Iris pigment epithelial cell (primary cell): ENCODE measurements at places on chromosomes 5 and 9.

DNA sequence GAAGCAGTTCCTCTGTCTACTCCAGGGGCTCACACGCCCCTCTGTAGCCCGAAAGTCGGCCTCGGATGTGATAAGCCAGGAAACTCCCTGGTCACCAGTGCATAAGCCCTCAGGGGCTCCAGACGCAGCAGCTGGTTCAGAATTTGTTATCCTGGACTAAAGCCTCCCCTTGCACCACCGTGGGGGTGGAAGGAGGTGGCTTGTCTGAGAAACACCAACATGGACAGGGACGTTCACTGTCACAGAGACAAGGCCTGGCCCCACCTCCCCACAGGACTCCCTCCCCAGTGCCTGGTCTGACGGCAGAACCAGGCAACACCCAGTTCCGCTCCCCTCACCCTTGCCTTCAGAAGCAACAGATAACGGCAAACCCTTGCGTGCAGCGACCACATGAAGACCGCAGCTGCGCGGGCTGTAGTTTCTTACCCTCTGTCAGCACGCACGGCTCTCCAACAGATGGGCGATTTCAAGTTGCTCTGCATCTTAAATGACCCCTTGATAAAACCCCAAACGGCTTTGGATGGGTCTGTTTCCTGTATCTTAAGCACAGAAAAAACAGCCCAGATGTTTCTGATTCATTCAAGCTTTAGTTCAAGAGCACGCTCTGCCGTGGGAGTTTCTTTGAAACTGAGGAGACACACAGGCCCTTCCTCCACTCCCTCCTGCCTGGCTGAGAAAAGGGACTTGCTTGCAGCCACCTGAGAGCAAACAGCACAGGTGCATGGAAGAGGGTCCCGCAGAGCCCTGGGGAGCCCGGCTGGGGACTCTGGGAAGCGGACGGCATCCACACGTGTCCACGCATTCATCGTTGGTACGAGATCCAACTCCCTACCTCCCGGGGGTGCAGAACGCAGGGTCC lies 44.7 kb upstream of the NKD2 start:
- peak; percentile 31 for DNase-seq

GRCh38 chr5:133736512-133736911 lies 124.2 kb upstream of the FSTL4 start:
- no peak for DNase-seq

- peak; percentile 67 for DNase-seq
Measured at GRCh38 chr9:129783516-129784361, 19.2 kb upstream of the TOR1B start.

GRCh38 chr9:104923740-104924139 lies 4.2 kb downstream of the ABCA1 start:
- DNase-seq: no peak

DNA sequence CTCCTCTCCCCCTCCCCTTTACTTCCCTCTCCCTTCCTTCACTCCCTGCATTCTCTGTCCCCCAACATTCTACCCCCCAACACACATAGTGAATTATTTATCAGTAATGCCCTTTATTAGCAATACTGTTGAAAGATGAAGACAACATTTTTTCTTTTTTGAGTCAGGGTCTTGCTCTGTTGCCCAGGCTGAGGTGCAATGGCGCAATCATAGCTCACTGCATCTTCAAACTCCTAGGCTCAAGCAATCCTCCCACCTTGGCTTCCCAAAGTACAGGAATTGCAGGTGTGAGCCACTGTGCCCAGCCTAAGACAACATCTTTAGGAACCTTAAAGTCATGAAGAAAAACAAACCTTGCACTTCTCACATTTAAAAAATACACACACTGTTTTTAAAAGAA lies 130.6 kb downstream of the ZNF462 start:
- DNase-seq: no peak

GRCh38 chr5:144281784-144282183 lies 111.1 kb downstream of the KCTD16 start:
- peak; percentile 6 for DNase-seq

GRCh38 chr9:131500377-131500776 lies 2.3 kb upstream of the POMT1 start:
- DNase-seq: no peak

DNA sequence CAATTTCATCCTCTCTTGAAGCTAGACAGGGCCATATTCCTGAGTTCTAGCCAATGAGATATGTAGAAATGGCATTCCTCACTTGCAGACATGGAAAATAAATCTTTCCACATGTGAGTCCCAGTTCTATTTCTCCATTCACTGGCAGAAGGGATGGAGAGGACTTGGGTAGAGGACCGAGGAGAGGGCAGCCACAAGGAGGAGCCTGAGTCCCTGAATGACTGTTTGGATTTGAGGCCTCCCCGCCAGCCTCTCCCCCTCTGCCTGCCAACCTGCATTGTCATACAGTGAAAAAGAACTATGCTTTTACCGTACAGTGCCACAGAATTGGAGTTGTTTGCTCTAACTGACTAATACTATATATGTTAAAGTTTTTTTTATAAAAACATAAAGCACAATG lies 583.0 kb upstream of the WWC1 start:
- DNase-seq: no peak

DNA sequence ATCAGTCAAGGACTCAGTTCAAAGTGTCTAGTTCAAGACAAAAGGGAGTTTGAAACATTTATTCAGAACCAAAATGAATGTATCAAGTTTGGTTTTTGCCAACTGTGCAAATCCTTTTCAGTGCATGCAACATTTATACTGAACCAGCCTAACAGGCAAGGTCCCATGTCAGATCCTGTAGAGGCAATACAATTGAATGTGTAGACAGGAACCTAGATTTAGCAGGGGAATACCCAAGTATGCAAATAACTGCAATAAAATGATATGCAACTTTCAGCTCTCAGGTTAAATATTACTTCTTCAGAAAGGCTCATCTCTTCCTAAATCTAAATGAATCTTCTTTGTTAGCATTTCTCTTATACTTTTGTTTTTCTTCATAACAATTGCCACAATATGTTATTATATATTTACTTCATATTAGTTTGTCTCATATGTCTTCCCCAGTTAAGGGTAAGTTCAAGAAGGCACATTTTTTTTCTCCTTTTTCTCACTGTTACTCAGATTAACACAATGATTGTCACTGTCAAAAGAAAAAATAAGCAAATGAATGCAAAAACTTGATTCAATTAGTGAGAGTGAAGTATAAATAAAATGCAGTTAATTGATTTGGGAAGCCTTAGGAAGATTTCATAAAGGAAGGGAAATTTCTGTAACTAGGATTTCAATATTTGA lies 163.9 kb upstream of the RASA1 start:
- DNase-seq: no peak

DNA sequence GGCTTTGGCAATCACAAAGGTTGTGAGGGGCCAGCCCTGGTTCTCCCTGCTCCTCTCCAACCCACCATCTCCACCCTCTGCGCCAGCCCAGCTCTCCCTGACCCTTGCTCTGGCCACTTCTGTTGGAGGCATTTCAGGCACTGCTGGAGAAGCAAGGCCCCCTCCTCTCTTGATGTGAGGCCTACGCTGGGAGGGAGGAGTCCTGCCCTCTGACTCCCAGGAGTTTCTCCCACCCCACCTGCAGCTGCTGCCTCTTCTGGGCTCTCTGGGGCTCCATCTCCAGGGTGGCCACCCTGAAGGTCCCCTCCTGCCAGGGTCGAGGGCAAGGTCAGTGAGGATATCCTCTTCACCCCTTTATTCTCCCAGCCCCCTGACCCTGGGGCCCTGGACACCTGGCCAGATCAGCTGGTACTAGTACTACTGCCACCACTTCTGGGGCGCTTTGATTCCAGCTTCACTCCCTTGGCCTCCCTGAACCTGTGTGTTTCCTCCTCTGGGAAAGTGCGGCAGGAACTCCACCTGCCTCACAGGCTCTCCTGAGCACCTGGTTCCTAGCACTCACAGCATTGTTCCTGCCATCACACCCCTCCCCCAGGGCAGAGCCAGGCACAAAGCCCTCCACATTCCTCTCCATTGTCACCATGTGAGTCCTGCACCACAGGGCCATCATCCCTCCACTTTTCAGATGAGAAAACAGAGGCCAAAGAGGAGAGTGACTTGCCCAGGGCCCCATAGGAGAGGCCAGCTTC lies 23.8 kb upstream of the TDRD7 start:
- no peak for DNase-seq

- DNase-seq: no peak
Measured at GRCh38 chr5:77181596-77182304, 28.7 kb upstream of the PDE8B start.

DNA sequence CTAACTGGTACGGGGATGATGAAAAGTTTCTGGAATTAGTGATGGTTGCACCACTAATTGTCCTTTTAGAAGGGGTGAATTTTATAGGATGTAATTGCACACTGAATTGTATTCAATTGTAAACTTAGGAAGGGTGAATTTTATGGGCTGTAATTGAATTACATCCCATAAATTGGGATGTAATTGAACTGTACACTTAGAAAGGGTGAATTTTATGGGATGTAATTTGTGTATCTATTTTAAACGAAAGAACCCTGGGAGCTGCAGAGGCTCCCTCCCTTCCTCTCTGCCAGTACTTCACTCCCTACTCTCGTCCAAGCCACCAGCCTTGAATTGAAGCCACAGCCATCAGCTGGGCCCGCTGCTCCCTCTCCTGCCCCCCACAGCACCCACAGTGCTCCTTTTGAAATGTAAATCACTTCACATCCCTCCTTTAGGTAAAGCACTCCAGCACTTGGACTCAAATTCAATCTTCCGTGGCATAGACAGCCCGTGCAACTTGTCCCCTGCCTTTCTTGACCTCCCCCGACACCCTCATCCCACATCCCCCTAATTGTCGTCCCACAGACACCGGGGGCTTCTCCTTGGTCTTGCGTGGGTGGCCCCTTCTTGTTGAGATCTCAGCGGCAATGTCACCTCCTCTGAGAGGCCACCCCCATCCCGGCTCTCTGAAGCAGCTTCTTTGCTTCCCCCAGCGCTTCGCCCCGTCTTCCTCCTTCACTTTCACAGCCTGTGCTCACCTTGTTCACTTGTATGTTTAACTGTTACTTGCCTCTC lies 84.2 kb upstream of the HRH2 start:
- no peak for DNase-seq

- DNase-seq: no peak
Measured at GRCh38 chr9:749716-750115, 91.8 kb upstream of the DMRT1 start.

DNA sequence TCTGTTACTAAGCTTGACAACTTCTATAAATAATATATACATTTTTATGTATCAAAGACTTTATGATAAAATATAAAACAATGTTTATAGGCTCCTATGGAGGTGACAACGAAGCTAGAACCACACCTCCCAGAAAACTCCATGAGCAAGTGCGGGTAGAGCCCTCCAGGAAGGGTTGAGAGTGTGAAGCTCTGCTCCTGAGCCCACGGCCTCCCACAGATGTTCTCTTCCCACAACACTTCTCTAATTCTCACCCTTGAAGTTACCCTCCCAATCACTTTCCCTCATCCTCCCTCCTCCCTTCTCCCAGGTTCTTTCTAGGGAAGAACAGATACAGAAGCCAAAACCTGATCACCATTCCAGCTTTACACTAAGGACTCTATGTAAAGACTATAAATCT lies 427.6 kb downstream of the SPOCK1 start:
- no peak for DNase-seq

DNA sequence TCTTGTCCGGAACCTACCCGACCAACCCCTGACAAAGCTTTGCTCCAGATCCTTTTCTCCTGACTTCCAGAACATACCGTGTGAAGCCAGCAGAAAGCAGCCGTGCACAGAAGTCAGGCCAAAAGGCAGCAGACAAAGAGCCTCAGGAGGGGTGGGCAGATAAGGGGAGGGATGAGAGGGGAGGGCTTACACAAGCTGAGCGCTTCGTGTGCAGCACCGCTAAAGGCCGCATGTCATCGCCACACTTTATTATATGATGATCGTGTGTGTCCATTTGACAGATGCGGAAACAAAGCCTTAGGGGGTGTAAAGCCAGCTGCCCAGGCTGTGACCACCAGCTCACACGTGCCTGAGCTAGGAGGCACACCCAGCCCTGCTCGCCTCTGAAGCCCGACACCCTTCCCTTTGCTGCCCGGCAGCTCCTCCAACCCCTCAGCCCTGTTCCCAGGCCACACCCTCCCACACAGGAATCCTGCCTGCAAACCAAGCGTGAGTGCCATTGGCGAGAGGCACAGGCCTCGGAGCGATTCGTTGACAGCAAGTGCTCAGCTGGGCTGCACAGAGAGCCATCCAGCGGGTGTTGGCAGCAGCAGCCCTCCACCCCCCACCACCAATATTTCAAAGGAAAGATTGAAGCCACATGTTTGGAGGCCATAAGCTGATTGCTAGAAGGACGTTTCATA lies 170.5 kb upstream of the SMIM23 start:
- DNase-seq: peak; percentile 10

DNA sequence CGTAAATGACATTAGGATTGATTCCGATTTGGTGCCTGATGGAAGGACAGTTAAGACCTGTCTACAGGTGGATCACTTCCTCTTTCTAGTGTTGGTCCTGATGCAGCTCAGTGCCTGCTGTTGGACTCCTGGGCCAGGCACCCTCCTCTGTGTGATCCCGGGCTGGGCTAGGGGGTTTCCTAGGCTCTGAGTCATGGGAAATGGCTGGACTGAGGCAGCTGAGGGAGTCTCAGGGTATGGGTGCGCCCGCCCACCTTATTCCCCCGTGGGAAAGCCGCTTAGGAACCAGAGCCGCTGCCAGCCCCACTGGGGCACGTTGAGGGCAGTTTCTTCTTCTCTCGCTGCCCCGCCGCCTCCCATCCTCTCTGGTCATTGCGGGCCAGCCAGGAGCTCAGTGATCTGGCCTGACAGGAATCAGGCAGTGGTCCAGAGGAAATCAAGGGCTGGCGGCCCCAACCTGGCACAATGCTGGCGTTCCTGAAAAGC lies 12.9 kb downstream of the TCF7 start:
- DNase-seq: peak; percentile 40
